ENCODE measurements at places on chromosomes 6 and 20.
A peak's percentile ranks its signal among the peaks of the same experiment; 100 is the strongest.

- no peak for DNase-seq
Measured at GRCh38 chr20:10812759-10813327, 139.0 kb upstream of the JAG1 start.

DNA sequence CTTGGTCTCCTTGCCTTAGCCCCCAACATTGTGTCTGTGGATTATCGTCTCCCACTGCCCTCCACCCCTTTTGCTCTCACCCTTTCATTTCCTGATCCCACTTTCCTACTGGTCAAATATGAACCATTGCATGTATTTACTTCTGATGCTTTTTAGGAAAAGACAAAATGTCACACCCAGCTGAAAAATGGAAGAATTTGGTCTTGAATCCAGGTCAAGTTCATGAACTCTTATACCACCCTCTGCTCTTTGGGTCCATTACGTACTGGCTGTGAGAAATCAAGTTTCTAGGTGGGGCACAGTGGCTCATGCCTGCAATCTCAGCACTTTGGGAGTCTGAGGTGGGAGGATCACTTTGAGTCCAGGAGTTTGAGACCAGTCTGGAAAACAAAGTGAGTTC, 15.8 kb upstream of the KIF3B start:
- no peak for DNase-seq

GRCh38 chr20:40741507-40742106, 52.6 kb upstream of the MAFB start:
- peak; percentile 83 for DNase-seq

- DNase-seq, result no peak
Measured at GRCh38 chr6:107266563-107266962, 151.2 kb upstream of the BEND3 start.

GRCh38 chr20:11935212-11936154, 17.8 kb downstream of the BTBD3 start:
- no peak for DNase-seq

DNA sequence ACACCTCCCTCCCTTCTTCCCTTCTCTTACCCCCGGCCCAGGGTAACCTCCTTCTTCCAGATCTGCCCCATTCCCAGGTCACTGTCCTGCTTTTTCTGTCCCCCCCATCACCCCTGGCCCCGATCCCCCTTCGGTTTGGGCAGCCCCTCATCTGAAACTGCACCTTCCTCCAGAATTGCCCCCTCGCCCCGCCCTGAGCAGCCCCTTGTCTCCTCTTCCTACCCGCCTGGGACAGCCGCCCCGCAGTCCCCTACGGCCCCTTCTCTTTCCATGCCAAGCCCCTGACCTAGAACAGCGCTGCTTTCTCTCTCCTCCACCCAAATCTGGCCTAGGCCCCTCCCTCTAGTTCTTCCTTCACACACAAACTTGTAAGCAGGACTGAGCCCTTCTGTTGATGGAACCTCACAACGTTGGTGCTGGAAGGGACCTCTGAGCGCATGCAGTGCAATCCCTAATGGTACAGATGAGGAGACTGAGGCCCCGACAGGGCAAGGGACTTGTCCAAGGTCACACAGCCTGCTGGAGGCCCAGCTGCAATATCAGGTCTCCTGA, 630 bp downstream of the PPP2R5D start:
- no peak for DNase-seq

GRCh38 chr6:88919032-88919431, 44.4 kb downstream of the RNGTT start:
- DNase-seq, result no peak

DNA sequence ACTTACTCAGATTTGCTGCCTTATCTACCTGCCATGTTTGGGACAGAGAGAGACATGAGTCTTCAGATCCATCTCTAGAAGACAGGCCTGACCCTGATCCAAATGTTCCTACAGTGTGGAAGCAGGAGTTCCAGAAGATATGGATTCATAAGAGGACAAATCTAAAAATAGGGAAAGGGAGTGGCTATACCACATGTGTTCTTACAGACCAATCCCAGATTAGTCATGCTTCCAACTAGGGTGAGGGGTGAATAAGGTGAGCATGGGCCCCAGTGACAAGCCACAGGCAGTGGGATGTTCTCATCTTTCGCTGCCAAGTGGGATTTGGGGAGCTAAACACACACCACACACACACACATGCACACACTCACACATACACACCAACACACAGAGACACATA, 670.7 kb upstream of the CITED2 start:
- no peak for DNase-seq

Measured in suppressor macrophage treated with lipopolysaccharide for 4 hours (primary cell).